Activated naive CD4-positive, alpha-beta T cell treated with anti-CD3 and anti-CD28 coated beads, Interleukin-2, amount 10 ng/mL, durations not matched to agents 7 days and 5 days (primary cell): ENCODE measurements at places on chromosomes 4 and X.

DNA sequence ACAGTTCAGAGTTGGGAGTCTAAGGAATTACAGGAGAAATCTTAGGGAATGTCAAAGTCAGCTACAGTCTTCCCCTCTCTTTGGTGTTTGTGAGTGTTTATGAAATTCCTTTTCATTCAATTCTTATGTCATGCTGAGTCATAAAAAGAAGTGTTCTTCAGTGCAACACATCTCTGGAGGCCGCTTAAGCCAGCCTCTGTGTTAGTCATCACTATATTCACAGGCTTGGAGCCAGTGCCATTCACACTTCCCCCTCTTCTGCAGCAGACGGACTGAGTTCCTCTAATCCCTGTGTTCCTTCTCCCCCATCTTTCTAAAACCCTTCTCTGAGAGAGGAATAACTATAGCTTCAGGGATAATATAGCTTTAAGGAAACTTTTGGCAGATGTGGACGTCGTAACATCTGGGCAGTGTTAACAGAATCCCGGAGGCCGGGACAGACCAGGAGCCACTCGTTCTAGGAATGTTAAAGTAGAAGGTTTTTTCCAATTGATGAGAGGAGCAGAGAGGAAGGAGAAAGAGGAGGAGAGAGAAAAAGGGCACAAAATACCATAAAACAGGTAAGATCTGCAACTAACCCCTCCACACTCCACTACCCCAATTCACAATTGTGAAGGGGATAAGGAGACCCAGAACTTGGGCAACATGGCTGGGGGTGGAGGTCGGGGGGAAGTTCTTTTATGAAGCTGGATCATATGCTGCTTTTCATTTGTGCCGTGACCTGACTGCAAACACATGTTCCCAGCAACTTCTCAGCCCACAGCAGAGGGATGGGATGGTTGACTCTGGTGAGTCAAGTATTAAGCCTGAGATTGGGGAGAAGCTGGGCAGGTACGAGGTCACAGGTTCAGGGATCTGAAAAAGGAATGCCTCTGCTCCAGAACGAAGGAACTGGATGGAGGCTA, at the start of gene SRPX2:
TSS of gene SRPX2 (plus strand) at position 244 of the 905 bp plus-strand sequence. CDS start 2,124 bp downstream, outside the sequence.
- DNase-seq, result no peak

DNA sequence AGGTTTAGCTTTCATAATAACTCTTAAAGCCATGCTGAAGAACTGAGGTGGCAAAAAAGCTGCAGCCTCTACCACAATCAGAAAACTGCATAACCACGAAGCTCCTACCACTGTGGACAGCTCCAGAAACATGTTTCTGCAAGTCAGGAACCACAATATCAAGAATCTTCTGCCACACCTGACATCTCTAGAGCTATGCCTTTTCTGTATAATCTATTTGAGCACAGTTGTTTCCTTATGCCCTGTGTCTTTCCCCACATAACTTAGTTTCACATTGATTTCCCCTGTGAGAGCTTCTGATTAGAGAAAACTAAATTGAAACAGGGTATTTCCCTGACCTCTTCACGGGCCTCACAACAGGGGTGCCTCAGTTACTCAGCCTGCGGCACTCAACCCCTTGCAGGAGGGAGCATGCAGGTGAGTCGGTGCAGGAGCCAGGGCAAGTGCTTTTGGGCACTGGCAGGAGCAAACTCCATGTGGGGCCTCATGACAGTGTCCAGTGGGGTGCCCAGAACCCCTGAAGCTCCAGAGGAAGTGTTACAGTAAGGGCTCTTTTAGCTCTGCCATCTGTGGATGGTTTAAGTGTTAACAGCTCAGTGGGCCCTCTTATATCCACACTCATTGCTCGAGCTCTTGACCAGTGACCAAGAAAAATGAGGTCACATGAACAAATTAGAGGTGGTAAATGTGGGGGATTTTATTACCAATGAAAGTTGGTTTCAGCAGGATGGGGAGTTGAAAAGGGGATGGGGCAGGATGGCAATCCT, 132.8 kb upstream of the BMP3 start:
- no peak for DNase-seq

DNA sequence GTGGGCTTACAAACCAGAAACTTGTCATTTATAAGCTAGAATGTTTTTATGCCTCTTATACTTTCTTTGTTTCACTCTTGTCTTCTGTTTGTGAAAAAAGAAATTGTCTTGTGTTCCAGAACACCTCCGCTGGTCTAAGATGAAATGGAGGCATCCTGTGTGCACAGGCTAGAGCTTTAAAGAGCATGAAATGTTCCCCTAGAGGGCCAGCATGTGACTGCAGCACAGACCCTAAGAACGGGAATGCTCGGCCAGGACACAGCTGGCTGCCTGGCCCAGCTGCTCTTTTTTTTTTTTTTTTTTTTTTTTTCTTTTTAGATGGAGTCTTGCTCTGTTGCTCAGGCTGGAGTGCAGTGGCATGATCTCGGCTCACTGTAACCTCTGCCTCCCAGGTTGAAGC, 33.6 kb downstream of the SETD7 start:
- DNase-seq, result no peak

DNA sequence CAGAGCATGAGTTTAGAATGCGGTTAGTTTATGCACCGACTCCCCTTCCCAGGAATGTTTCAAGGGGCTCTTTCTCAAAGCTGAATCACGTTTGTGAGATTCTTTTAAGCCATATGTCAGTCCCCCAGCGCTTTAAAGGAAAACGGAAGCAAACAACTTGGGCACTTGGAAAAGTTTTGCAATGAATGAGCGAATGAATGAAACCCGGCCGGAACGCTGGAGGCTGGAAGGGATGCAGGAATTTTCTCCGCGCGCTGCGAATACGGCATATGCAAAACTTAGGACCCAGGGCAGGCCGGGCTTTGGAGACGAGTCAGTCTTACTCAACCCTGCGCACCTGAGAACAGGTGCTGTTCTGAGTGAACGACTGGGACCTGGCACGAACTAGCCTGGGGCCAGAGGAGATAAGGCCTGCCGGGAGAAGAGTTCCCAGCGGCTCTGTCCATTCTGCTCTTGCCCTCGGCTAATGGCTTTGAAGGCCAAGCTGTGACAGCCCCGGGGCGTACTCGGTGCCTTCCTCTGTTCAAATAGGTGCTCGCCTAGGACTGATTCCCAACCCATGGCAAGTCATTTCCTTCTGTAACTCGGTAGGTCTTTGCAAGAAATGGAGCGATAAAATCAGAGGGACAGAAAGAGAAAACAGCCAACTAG, 743 bp upstream of the NRK start:
- no peak for DNase-seq

- DNase-seq, result no peak
These were observed 160.9 kb downstream of the SMIM20 start for GRCh38 chr4:26074712-26075430.

- no peak for DNase-seq
These were observed 23.9 kb downstream of the KLHL5 start for GRCh38 chr4:39085891-39086290.

DNA sequence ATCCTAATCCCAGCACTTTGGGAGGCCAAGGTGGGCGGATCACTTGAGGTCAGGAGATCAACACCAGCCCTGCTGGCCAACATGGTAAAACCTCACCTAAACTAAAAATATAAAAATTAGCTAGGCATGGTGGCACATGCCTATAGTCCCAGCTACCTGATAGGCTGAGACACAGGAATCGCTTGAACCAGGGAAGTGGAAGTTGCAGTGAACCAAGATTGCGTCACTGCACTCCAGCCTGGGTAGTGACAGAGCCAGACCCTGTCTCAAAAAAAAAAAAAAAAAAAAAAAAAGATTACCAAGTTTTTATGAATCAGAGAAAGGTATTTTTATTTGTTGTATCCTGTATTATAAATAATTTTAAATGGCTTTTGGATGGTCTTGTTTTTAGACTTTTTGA, 15.1 kb downstream of the TRAPPC11 start:
- DNase-seq, result no peak

DNA sequence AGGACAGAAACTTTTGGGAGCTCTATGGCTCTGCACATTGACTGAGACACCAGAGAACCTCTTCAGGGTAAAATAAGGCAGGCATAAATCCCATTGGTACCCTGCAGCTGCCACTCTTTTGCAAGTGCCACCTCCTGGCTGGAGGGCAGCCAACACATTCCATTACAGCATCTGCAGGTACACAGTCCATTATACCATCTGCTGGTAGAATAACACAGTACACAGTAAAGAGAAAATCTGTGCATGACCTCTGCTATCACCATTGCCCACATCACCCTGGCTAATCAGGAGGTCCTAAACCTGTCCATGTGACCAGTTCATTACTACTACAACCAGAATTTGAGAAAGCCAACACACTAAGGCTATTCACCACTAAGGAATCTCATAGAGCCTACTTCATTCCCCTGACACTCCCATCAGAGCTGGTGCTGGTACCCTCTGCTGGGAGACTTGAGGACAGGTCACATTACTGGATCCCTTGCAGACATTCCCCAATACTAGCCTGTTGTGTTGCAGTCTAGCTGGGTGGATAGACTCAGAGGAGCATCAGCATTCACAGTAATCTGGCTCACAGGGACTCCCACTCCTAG, 176.2 kb upstream of the TACR3 start:
- DNase-seq, result no peak

DNA sequence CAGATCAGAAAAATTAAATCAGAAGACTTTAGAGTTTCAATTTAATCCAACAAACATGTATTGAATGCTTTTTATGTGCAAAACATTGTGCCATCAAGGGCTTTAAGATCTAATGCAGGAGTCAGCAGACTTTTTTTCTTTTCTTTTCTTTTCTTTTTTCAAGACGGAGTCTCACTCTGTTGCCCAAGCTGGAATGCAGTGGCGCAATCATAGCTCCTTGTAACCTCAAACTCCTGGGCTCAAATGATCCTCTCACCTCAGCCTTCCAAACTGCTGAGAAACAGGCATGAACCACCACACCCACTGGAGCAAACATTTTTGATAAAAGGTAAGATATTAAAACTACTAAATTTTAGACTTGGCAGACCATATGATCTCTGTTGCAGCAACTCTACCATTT, 24.6 kb upstream of the LRBA start:
- DNase-seq, result no peak

- DNase-seq, result no peak
These were observed 3.8 kb upstream of the GRPR start for GRCh38 chrX:16119353-16120220.

- DNase-seq, result no peak
These were observed at the start of gene GPR101 for GRCh38 chrX:137033774-137034507. TSS of gene GPR101 (minus strand) at chrX:137033995. CDS start at chrX:137031674, 2,321 bp downstream.

DNA sequence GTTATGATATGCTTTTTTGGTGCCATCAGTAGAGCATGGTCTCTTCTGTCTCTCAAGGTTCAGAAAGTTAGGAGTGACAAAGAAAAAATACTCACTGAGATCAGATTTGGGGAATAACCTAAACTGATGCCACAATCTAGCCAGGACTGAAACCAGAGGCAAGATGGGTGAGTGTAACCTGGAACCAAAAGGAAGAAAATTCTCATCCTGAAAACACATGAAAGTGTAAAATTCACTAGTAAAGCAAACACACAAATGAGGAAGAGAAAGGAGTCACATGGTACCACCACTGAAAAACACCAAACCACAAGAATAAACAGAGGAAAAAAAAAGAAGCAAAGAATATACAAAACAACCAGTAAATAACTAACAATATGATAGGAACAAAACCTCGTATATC, 96.4 kb downstream of the ANXA10 start:
- no peak for DNase-seq

DNA sequence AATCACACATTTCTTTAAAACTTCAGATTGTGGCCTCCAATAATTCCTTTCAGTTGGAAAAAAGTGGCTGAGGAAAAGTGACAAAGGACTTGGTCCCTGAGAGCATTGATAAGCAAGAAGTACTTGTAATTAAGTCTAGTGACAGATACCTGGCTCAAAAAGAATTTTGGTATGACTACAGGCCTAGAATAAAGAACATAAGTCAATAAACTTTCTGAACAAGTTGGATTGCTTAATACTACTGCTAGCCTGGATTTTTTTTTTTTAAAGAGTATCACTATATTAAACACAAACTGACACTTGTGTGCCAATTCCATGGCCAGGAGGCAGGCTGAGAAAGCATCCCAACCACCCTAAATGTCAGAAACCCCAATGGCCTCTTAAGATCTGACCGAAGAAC, 49.3 kb upstream of the PDGFC start:
- DNase-seq, result no peak

GRCh38 chrX:85244450-85245211, 840 bp downstream of the ZNF711 start:
- no peak for DNase-seq

GRCh38 chr4:139593091-139593564, 37.1 kb upstream of the SETD7 start:
- DNase-seq, result no peak

- DNase-seq, result no peak
These were observed 357.1 kb upstream of the NOCT start for GRCh38 chr4:138658518-138658917.

GRCh38 chr4:120760047-120760446, 162.5 kb downstream of the PRDM5 start:
- no peak for DNase-seq

DNA sequence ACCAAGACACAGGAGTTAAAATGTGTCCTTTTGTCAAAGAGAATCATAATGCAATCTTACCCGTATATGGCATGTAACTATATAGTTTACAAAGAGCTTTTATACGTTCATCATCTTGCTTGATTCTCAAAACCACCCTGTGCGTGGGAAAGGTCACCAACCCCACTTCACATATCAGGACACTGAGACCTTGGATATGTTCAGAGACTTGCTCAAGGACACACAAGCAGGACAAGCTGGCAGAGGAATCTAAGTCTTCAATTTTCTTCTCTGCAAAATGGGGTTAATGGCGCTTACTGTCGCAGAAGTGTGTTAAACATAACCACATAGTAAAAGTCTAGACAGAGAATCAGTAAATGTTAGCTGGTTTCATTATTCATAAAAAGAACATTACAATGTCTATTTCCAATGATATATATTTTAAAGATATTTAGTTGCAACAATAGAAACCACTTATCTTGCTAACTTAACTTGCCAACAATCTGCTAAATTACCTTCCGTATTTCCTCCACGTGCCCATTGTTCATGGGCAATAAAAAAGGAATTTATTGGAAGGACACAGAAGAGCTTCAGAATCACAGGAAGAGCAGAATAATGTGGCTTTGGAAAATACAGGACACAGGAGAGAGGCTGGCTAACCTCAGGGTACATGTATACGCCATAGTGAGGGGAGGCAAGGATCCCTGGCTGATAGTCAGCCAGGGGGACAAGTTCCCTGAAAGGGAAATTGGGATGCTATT, 64.6 kb upstream of the TAPT1 start:
- DNase-seq, result no peak

DNA sequence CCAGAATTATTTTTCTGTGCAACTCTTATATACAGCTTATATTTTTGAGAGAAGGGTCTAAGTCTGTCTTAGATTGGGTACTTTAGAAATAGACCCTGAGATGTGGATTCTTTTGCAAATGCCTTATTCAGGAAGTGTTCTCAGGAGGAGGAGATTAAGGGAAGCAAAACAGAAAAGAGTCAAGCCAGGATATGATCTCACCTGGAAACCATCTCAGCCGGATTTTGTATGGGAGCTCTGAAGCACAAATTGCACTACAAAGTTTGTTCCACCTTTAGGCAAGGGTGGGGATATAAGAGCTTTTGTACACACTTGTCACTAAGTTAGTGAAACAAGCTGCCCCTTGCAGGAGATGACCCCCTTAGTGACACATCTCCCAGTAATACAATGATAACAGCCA, 121.2 kb upstream of the GRPR start:
- no peak for DNase-seq
